Endothelial cell (in vitro differentiated cells): ENCODE measurements at places on chromosomes 12 and 14.

DNA sequence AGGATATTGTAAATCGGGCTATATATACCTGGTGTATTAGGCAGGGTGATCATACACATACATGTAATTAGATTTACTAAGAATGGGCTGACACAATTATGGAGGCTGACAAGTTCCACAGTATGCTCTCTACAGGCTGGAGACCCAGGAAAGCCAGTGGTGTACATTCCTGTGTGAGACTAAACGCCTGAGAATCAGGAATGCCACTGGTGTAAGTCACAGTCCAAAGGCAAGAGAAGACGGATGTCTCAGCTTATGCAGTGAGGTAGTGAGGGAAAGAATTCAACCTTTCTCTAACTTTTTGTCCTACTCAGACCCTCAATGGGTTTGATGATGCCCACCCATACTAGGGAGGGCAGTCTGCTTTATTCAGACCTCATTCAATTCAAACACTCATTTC lies 57.1 kb downstream of the METTL25 start:
- H3K4me1 ChIP-seq = no peaks in the 10 kb centered on the region
- H3K27me3 ChIP-seq = no peaks in the 10 kb centered on the region
- H3K36me3 ChIP-seq = no peaks in the 10 kb centered on the region

GRCh38 chr14:70905301-70905700 lies 2.0 kb upstream of the PCNX1 start:
- H3K27ac ChIP-seq = no peak overlapping the region
- no peak overlapping the region for H3K4me3 ChIP-seq
- no peak for DNase-seq
- H3K4me1 ChIP-seq = peaks cover 19% of the 10 kb centered on the region
- peaks cover 10% of the 10 kb centered on the region for H3K36me3 ChIP-seq
- H3K27me3 ChIP-seq = peaks cover 7% of the 10 kb centered on the region

DNA sequence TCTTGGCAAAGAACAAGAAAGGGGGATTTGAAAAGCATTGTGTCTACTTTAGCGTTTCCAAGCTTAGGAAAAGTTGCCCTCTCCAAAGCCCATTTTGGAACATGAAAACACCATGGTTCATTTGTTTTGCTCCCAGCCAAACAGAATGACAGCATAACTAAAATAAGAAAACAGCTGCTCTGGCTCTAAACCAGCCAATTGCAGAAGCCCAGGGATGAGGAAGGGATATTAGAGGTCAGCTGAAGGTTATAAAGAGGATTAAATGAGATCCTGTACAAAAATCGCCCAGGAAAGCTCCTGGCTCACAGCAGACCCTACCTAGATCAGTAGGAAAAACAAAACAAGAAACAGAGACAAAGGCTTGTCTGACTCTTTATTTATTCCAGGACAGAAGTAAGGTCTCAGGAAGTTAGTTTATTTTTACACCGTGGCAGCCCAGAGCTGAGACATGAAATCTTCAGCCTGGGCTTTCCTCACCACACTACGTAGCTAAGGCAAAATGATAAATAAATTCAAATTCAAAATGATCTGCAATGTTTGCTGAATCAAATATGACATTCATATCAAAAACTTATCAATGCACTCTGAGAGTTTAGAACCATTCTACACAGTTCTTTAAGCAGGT lies 25.9 kb downstream of the SPX start:
- DNase-seq = no peak
- H3K4me1 ChIP-seq = no peaks in the 10 kb centered on the region
- H3K4me3 ChIP-seq = no peak overlapping the region
- no peaks in the 10 kb centered on the region for H3K36me3 ChIP-seq
- no peak overlapping the region for H3K27ac ChIP-seq

- H3K27me3 ChIP-seq = peaks cover 4% of the 10 kb centered on the region
- H3K36me3 ChIP-seq = peaks cover 3% of the 10 kb centered on the region
- no peaks in the 10 kb centered on the region for H3K4me1 ChIP-seq
- no peak overlapping the region for H3K27ac ChIP-seq
Measured at GRCh38 chr12:110244829-110245228, 36.2 kb upstream of the ATP2A2 start.

- peak within 1 kb of the TSS; percentile 97 for H3K27ac ChIP-seq
- DNase-seq = peak; percentile 89
- H3K4me1 ChIP-seq = peaks cover 4% of the 10 kb centered on the region
Measured at GRCh38 chr14:55411426-55412389, at the start of gene ATG14. Gene ATG14 (minus strand): TSS chr14:55411830. CDS start chr14:55411822, 8 bp downstream.

DNA sequence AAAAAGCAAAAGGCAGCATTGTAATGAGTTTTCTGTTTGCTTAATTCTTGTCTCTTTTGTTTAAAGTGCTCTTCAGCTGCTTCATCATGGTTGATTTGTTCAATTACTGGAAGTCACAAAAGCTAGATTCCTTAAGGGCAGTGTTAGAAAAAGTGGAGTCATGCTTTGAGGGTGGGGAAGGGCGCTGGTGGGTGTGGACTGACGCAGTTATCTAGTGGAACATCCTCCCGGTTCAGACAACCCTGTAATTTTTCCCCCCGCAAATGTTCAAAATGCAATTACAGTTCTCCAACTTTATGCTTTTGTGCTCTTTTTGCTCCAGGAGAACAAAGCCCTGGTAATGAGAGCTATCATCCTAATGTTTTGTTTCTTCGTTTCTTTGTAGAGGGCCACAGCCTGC lies 2.1 kb downstream of the AKAP6 start:
- no peak overlapping the region for H3K4me3 ChIP-seq
- H3K27ac ChIP-seq = no peak overlapping the region
- no peaks in the 10 kb centered on the region for H3K4me1 ChIP-seq
- no peak for DNase-seq

- peaks cover 4% of the 10 kb centered on the region for H3K27me3 ChIP-seq
- no peak overlapping the region for H3K4me3 ChIP-seq
- H3K36me3 ChIP-seq = no peaks in the 10 kb centered on the region
- H3K4me1 ChIP-seq = peaks cover 42% of the 10 kb centered on the region
- no peak overlapping the region for H3K27ac ChIP-seq
- no peak for DNase-seq
Measured at GRCh38 chr12:617304-617915, 45.8 kb downstream of the NINJ2 start.

GRCh38 chr12:131865180-131865875 lies 29.1 kb upstream of the ULK1 start:
- peaks cover 2% of the 10 kb centered on the region for H3K4me1 ChIP-seq
- H3K4me3 ChIP-seq = no peak overlapping the region
- no peak overlapping the region for H3K27ac ChIP-seq
- peaks cover 7% of the 10 kb centered on the region for H3K27me3 ChIP-seq
- no peak for DNase-seq
- H3K36me3 ChIP-seq = no peaks in the 10 kb centered on the region

- H3K4me1 ChIP-seq = peaks cover 28% of the 10 kb centered on the region
- H3K27ac ChIP-seq = peak overlapping the region; percentile 67
- peak overlapping the region; percentile 72 for H3K4me3 ChIP-seq
- H3K27me3 ChIP-seq = peaks cover 13% of the 10 kb centered on the region
- no peak for DNase-seq
- peaks cover 43% of the 10 kb centered on the region for H3K36me3 ChIP-seq
Measured at GRCh38 chr12:47750229-47750798, 8.4 kb downstream of the RAPGEF3 start.

- no peak for DNase-seq
- H3K27ac ChIP-seq = peak overlapping the region; percentile 32
- no peak overlapping the region for H3K4me3 ChIP-seq
- peaks cover 2% of the 10 kb centered on the region for H3K4me1 ChIP-seq
Measured at GRCh38 chr12:6361834-6362233, 13.5 kb downstream of the SCNN1A start.

DNA sequence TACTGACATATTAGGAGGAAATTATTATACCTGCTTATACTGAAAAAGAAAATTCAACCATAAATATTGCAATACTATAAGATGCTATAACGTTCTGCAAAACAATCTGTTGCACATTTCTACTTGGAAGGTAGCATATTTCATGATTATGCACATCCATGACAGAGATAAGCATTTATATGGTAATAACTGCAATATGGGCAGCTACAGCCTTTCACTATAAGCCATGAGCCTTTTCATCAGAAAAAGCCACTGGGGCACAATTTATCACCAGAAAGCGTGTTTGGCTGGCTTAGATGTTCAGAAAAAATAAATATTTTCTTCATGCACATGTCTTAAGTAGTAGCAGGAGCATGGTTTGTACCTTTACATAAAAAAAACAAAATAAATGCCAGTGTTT lies 340.7 kb downstream of the GALC start:
- H3K4me3 ChIP-seq = no peak overlapping the region
- DNase-seq = no peak
- H3K27ac ChIP-seq = no peak overlapping the region
- H3K36me3 ChIP-seq = peaks cover 6% of the 10 kb centered on the region
- no peaks in the 10 kb centered on the region for H3K27me3 ChIP-seq

DNA sequence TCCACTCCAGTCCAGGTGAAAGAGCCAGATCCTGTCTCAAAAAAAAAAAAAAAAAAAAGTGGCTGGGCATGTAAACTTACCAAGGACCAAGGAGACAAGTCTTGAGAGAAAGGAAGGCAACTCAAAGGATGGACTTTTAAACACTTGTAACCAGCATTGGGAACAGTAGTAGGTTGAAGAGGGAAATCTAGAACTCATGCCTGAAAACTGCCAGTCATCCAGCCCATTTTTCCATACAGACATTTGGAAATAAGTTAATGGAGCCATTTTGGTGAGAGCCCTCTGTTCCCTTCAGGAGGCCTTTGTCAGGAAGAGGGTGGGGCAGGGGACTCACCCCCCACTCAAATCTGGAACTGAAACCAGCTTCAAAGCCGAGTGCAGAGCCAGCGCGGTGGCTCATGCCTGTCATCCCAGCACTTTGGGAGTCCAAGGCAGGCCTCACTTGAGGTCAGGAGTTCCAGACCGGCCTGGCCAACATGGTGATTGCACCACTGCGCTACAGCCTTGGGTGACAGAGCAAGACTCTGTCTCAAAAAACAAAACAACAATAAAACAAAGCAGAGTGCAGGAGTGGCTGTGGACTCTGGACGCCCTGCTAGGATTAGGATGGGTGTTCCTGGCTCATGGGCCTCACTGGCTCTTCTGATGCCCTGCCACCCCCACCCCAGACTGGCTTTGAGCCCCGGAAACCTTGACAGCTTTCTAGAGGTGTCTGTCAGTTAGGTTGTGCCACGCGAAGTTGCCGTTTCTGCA lies 1.6 kb upstream of the MLXIP start:
- peak overlapping the region; percentile 13 for H3K27ac ChIP-seq
- peaks cover 23% of the 10 kb centered on the region for H3K4me1 ChIP-seq
- no peaks in the 10 kb centered on the region for H3K36me3 ChIP-seq
- DNase-seq = no peak
- no peak overlapping the region for H3K4me3 ChIP-seq
- peaks cover 7% of the 10 kb centered on the region for H3K27me3 ChIP-seq

GRCh38 chr12:40287369-40287975 lies 62.7 kb downstream of the LRRK2 start:
- H3K4me1 ChIP-seq = no peaks in the 10 kb centered on the region
- no peak for DNase-seq

- H3K4me3 ChIP-seq = no peak overlapping the region
- no peak for DNase-seq
- no peaks in the 10 kb centered on the region for H3K36me3 ChIP-seq
- H3K4me1 ChIP-seq = no peaks in the 10 kb centered on the region
- H3K27ac ChIP-seq = no peak overlapping the region
- H3K27me3 ChIP-seq = peaks cover 1% of the 10 kb centered on the region
Measured at GRCh38 chr14:93708311-93708734, 80.0 kb downstream of the PRIMA1 start.

DNA sequence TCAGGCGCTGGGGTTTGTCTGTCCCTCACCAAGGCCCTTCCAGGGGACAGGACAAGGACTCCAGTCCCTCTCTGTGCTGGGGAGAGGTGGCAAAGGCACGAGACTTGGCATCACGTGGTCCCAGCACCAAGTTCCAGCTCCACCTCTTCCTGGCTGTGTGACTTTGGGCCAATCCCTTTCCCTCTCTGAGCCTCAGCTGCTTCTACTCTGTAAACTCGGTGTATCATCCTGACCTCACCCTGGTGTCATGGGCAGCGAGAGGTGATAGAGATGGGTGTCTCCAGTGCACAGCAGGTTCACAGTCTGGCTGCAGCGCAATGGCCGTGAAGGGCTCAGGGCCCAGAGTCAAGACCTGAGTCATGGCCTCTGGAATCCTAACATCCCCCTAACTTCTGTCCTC lies 54.0 kb downstream of the MVK start:
- DNase-seq = no peak
- no peaks in the 10 kb centered on the region for H3K36me3 ChIP-seq
- H3K4me3 ChIP-seq = no peak overlapping the region
- H3K27ac ChIP-seq = no peak overlapping the region
- H3K27me3 ChIP-seq = peaks cover 4% of the 10 kb centered on the region
- H3K4me1 ChIP-seq = no peaks in the 10 kb centered on the region

DNA sequence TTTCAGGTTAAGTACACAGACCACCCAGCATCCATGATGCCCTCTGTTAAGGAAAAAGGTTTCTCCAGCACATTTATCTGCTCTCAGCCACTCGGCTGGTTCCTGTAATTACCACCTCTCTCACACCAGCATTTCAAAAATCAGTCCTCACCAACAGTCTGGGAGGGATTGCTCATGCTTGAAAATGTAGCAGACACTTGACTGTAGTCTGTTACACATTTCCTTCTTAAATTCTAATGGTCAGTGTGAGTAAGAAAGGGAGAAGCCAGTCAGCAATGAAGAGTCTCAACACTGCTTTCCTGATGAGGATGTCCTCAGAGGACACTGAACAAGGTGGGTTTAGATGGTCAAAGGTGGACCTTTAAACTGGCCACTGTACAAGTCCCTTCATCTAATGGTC lies 6.0 kb downstream of the ZBTB39 start:
- H3K36me3 ChIP-seq = peaks cover 31% of the 10 kb centered on the region
- no peak for DNase-seq
- H3K4me3 ChIP-seq = no peak overlapping the region
- no peak overlapping the region for H3K27ac ChIP-seq

GRCh38 chr12:28879379-28879778 lies 269.7 kb upstream of the FAR2 start:
- H3K27ac ChIP-seq = no peak overlapping the region
- no peak for DNase-seq
- no peaks in the 10 kb centered on the region for H3K36me3 ChIP-seq
- no peaks in the 10 kb centered on the region for H3K4me1 ChIP-seq

- H3K27ac ChIP-seq = no peak overlapping the region
- H3K4me3 ChIP-seq = no peak overlapping the region
- no peak for DNase-seq
- H3K36me3 ChIP-seq = no peaks in the 10 kb centered on the region
Measured at GRCh38 chr12:66403746-66404145, 101.5 kb downstream of the HELB start.

DNA sequence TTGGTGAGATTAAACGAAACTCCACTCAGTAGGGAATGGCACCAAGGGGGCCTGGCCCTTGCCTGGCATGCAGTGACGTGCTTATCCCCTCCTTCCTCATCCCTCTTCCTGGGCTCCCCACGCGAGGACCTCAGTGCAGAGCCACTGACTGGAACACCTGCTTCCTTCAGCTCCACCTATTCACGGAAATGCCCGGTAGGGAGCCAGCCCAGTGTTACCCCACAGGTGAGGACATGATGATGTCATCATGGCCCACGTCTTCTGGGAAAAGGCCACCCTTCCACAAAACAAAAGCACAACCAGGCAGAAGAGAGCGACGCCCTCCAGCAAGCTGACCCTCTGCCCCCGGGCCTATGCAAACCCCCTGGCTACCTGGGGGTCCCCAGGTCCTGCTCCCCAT lies 42.1 kb downstream of the CCDC85C start:
- no peak overlapping the region for H3K27ac ChIP-seq
- H3K36me3 ChIP-seq = peaks cover 6% of the 10 kb centered on the region
- H3K4me3 ChIP-seq = no peak overlapping the region
- H3K27me3 ChIP-seq = peaks cover 7% of the 10 kb centered on the region
